NCI-H2171 treated with DMSO at 0.1 percent for 48 hours (cell line): ENCODE measurements at places on chromosomes 6 and 20.

DNA sequence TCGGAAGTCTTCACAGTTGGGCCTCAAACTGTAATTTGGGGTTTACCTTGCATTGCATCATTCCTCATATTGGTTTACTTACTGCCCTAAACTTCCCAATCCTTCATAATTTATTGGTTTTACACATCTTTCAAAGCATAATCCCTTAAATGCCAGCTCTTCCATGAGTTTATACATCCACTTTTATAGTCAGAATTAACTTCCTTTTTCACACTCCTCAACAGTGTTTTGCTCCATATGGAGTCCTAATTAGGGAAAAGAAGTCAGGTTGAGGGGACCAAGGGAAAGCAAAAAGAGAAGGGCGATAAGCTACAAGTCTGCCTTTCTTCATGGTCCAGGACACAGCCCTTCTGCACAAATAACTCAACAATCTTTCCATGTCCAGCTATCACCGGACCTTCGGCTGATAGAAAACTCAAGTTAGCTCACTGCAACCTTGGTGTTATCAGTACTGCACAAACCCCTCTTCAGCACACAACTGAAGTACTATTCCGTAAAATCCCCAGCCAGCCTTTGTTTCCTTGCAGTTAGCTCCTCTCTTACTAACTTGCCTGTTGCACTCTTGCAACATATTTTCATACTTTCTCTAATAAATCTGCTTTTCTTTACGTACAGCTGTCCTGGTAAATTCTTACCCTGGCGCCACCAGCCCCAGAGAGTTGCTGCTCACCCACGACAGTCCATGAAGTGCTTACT lies 2.0 kb downstream of the EEF1E1 start:
- no peak for DNase-seq

DNA sequence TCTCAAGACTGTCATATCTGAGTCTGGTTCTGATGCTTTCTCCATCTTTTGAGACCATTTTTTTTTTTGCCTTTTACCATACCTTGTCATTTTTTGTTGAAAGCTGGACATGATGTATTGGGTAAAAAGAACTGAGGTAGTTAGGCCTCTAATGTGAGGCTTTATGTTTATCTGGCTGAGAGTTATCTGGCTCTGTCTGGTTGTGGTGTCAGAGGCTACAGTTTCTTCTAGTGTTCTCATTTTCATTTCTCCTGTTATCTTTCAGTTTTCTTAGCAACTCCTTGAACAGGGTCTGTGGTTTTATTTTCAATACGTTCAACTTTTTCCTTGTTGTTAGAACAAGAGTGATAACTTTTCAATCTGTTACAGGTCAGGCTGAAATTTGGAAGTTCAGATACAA lies 49.2 kb upstream of the ATXN1 start:
- no peak for DNase-seq

- no peak for DNase-seq
These were observed 117.6 kb upstream of the CCN2 start for GRCh38 chr6:132068766-132069165.

DNA sequence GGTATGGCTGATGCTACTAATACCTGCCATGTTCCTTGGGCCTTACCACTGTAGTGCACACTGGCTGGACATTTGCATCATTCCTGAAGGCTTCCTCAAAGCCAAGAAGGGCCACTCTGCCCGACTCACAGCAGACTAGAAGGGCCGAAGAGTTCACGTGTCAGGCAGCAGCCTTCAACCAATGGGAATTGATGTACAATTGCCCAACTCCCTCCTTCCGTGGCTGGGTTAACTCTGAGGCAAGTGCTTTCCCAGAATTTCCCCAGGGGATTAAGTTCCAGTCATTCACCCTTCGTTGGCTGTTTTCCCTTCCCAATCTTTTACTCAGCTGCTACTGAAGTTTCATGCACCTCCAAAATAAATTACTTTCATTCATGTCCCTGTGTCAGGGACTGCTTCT lies 29.8 kb downstream of the PSMB9 start:
- DNase-seq, result no peak

GRCh38 chr6:163296835-163297519 lies 117.5 kb upstream of the QKI start:
- no peak for DNase-seq

DNA sequence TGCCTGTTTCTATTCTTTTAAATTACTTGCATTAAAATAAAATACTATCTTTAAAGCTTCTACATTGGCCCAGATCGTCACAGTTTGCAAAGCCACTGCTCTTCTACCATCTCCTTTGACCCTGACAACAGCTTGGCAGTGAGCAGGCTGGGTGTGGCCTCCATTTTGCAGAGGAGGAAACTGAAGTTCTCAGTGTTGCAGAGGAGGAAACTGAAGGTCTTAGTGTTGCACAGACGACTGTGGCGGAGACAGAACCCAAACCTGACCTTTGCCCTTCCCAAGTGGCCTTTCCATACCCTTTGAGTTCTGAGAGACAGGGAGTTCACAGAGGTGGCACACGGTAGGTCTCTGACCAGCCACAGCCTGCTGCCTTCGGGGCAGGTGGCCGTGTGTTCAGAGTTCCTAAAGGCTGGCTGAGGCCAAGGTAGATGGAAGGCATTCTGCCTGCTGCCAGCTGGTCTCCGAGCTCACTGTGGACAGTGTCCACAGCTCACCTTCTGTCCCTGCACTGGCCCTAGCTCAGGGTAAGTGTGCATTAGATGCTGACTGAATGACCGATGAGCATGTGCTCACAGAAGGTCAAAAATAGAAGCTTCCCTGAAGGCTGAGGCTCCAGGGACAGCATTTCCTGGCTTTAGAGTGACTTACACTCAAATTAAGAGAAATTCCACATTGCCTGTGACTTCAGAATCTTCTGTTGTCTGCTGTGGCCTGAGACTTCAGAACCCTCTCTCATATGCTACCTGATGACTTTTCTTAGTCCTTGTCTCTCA lies 113.5 kb upstream of the SLC24A3 start:
- no peak for DNase-seq

DNA sequence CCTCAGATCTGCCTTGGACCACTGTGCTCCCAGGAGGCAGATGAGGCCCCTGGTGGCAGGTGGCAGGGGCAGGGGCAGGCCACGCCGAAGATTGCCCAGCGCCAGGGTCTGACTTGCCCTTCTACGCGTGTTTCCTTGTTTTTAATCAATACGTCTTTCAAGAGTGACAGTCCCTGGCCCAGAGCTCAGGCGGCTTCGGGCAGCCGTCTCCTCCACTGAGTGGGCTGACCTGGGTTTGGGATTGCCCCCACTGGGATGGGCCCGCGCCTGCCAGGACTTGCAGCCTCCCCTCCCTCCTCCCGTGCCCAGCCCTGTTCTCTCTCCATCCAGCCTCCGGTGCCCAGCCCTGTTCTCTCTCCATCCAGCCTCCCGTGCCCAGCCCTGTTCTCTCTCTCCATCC lies 21.2 kb downstream of the FRMD1 start:
- no peak for DNase-seq

- DNase-seq, result no peak
These were observed 3.0 kb upstream of the DDX43 start for GRCh38 chr6:73391675-73392074.

DNA sequence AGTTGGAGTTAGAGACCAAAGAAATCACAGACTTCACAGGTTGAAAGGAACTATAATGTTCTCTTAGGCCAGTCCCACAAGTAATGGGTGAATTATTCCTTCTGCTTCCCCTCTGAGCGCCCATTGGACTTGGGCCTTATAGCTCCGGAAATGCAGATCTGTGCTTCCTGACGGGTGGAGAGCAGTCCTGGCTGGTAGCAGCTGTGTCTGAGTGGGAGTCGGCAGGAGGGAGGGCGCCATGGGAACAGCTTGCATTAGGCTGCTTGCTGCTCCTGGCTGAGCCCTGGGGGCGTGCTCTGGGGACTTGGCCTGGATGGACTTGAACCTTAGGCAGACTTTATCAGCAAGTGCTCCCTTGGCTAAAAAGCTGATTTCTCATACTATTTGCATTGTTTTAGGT lies 18.4 kb upstream of the NUP153 start:
- DNase-seq, result peak; percentile 96

DNA sequence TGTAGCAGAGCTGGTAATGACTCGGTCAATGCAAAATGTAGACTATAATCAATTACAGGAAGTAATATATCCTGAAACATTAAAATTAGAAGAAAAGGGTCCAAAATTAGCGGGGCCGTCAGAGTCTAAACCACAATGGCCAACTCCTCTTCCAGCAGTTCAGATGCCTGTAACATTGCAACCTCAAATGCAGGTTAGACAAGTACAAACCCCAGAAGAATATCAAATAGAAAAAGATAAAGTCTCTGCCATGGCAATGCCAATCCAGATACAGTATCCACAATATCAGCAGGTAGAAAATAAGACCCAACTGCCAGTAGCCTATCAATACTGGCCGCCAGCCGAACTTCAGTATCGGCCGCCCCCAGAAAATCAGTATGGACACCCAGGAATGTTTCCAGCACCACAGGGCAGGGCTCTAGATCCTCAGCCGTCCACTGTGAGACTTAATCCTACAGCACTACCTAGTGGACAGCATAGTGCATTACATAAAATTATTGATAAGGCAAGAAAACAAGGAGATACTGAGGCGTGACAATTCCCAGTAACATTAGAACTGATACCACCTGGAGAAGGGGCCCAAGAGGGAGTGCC lies 158.4 kb downstream of the GPX5 start:
- peak; percentile 64 for DNase-seq

DNA sequence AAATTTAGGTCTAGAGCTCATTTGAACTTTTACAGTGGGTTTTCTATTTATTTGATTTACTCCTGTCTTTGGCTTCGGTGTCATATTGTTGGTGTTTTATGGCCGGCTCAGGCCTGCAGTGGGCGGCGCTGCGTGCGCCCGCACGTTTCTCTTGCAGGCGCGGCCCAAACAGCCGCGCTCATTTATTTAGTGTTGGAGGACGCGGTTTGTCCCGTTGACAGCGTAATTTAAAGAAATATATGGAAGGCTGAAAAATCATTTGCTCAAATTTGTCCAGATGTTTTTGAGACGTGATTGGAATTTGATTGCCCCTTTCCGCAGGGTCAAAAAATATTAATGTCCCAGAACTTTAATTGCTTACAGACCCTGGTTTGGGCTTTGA lies 22.1 kb downstream of the TFAP2B start:
- no peak for DNase-seq

- no peak for DNase-seq
These were observed 112.9 kb downstream of the TRERF1 start for GRCh38 chr6:42338744-42339222.

DNA sequence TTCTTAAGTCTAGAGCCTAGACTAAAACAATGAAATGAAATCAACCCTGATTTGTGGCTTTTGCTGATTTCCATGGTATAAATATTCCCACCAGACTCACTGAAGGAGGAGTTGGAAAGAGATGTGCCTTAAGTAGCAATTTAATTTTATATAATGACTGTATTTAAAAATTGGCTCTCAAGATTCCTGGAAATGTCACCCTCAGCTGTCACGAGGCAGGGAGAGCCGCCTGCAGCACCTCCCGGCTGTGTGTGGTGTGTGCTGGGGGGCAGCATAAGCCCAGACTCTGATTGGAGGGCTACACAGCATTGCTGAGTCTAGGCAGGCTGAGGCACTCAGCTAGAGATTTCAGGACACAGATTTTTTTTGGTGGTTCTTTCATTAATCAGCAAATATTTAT lies 40.6 kb upstream of the TMEM181 start:
- DNase-seq, result no peak
